Activated CD4-positive, alpha-beta T cell treated with anti-CD3 and anti-CD28 coated beads for 36 hours (primary cell): ENCODE measurements at places on chromosomes 1 and 21.

DNA sequence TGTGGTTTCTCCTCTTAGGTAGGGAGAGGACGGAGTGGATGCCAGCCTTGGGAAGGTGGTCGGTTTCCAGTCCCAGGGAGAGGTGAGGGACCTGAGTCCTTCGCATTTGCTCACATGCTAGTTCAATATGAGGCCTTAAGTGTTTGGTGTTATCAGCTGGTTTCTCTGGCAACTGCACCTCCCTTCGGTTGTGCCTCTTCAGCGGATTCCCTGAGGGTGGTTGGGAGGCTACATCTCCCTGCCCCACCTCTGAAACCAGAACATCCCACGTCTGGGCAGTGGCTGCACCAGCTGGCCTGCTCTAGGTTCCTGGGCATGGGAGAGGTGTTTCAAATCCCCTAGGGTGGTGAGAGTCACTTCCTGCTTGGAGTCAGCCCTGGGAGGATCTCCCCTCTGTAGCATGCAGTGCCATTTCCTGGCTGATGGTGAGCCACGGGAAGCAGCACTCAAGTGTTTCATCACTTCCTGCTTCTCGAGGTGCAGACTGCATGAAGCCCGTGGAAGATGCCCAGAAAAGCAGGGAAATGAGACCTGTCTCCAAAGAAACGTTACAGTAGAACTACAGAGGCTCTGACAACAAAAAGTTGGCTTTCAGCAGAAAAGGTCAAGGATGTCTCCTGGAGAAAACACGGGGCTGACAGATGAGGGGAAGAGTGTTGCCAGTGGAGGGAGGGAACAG lies 4.5 kb downstream of the TMEM125 start:
- H3K4me1 ChIP-seq = peaks cover 21% of the 10 kb centered on the region
- H3K4me3 ChIP-seq = peak overlapping the region; percentile 15
- H3K27me3 ChIP-seq = peaks cover 4% of the 10 kb centered on the region
- H3K27ac ChIP-seq = peak overlapping the region; percentile 94

GRCh38 chr1:47396671-47397196 lies 19.4 kb upstream of the FOXE3 start:
- no peaks in the 10 kb centered on the region for H3K36me3 ChIP-seq
- DNase-seq = no peak
- H3K27me3 ChIP-seq = peaks cover 12% of the 10 kb centered on the region
- no peak overlapping the region for H3K27ac ChIP-seq

GRCh38 chr1:173101589-173101988 lies 50.8 kb upstream of the TNFSF18 start:
- no peak for DNase-seq
- H3K36me3 ChIP-seq = no peaks in the 10 kb centered on the region
- no peak overlapping the region for H3K27ac ChIP-seq
- H3K4me3 ChIP-seq = no peak overlapping the region
- H3K27me3 ChIP-seq = no peaks in the 10 kb centered on the region

- H3K27me3 ChIP-seq = peaks cover 2% of the 10 kb centered on the region
- peak; percentile 40 for DNase-seq
- H3K36me3 ChIP-seq = no peaks in the 10 kb centered on the region
- H3K27ac ChIP-seq = no peak overlapping the region
- H3K4me1 ChIP-seq = no peaks in the 10 kb centered on the region
- no peak overlapping the region for H3K4me3 ChIP-seq
Measured at GRCh38 chr1:214823311-214824117, 220.5 kb downstream of the CENPF start.

DNA sequence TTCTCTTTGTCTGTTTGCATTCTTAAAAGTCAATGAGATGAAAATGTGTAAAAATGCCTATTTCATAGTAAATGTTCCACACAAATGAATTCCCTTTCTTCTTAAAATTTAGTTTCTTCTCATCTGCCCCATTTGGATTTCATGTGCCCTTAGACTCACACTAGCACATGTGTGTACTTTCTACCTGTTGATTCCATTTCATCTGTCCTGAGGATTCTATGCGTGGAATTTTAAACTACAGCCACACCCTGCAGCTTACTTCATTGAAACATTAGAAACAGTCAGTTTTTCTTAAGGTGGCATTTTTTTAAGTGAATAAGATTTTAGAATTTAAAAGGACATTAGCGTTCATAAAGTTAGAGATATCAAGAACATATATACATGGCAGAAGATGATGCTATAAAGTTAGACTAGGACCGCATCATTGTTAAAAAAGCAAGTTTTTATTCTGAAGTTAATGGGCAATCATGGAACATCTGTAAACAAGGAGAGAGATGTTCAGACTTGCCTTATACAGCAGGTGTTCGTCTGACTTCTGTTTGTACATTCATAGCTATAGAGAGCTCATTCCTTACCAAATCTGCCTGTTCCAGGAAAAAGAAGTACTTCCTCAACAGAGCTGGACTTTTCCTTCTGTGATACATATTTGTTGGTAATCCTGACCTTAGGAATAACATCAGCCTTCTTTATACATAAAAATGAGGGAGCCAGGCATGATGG lies 3.9 kb upstream of the TUT4 start:
- no peak for DNase-seq
- no peak overlapping the region for H3K4me3 ChIP-seq
- no peaks in the 10 kb centered on the region for H3K27me3 ChIP-seq
- no peaks in the 10 kb centered on the region for H3K36me3 ChIP-seq
- peaks cover 14% of the 10 kb centered on the region for H3K4me1 ChIP-seq
- H3K27ac ChIP-seq = no peak overlapping the region

- no peak overlapping the region for H3K4me3 ChIP-seq
- no peaks in the 10 kb centered on the region for H3K4me1 ChIP-seq
- H3K27ac ChIP-seq = no peak overlapping the region
- DNase-seq = no peak
- H3K36me3 ChIP-seq = no peaks in the 10 kb centered on the region
Measured at GRCh38 chr1:216902669-216903381, 179.6 kb upstream of the ESRRG start.

DNA sequence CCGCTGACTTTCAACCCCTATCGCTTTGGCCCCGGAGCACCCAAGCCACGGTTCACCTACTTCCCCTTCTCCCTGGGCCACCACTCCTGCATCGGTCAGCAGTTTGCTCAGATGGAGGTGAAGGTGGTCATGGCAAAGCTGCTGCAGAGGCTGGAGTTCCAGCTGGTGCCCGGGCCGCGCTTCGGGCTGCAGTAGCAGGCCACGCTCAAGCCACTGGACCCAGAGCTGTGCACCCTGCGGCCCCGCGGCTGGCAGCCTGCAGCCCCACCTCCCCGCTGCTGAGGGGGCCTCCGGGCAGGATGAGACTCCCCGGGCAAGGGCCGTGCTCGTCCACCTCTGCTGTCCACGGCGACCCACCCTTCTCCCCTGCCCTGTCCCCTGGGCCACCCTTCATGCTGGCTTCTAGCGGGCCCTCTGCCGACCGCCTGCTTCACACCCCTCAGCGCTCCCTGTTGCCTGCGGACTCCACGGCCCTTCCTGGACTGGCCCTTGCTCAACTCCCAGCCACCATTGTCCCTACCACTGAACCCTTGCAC lies 92.2 kb upstream of the TRABD2B start:
- no peak overlapping the region for H3K4me3 ChIP-seq
- DNase-seq = no peak
- H3K36me3 ChIP-seq = no peaks in the 10 kb centered on the region
- H3K27me3 ChIP-seq = peaks cover 33% of the 10 kb centered on the region
- no peak overlapping the region for H3K27ac ChIP-seq

GRCh38 chr1:93925206-93925605 lies 16.0 kb upstream of the GCLM start:
- H3K4me1 ChIP-seq = no peaks in the 10 kb centered on the region
- no peak overlapping the region for H3K27ac ChIP-seq
- no peak overlapping the region for H3K4me3 ChIP-seq
- no peaks in the 10 kb centered on the region for H3K36me3 ChIP-seq

- peaks cover 10% of the 10 kb centered on the region for H3K36me3 ChIP-seq
- no peaks in the 10 kb centered on the region for H3K4me1 ChIP-seq
- H3K27ac ChIP-seq = no peak overlapping the region
- DNase-seq = no peak
Measured at GRCh38 chr1:43997295-43997999, 6.0 kb downstream of the CCDC24 start.

DNA sequence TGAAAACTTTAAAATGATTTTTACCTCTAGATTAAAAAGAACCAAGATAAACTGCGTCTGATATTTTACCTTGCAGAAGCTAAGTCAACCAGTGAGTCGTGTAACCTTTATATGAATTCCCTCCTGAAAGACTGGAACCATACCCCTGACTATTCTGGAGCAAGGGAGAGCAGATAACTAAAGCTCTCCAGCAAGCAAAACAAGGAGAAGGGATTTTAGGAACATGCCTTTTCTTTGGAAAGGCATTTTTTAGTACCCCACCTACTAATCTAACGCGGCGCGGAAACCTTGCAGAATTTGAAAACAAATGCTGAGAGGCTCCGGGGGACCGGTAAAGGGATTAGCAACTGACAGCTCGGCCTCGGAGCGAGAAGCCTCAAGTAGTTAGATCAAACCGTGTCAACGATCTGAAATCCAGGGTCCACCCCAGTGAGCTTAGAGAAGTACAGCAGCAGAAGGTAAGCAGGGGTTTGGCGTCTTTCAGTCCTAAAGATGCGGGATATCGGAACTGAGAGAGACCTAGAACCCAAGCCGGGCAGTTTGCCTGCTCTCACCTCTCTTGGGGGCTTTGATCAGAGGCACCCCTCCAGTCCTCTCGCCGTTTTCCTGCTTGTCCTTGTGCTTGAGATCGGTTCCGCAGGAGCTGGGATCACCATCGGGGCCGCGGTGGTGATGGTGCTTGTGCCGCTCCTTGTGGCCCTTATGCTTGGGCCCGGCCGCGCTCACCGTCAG lies 954 bp downstream of the RSBN1 start:
- peaks cover 37% of the 10 kb centered on the region for H3K4me1 ChIP-seq
- peak overlapping the region; percentile 97 for H3K27ac ChIP-seq
- H3K36me3 ChIP-seq = peaks cover 23% of the 10 kb centered on the region
- peak overlapping the region; percentile 97 for H3K4me3 ChIP-seq
- DNase-seq = peak; percentile 58

DNA sequence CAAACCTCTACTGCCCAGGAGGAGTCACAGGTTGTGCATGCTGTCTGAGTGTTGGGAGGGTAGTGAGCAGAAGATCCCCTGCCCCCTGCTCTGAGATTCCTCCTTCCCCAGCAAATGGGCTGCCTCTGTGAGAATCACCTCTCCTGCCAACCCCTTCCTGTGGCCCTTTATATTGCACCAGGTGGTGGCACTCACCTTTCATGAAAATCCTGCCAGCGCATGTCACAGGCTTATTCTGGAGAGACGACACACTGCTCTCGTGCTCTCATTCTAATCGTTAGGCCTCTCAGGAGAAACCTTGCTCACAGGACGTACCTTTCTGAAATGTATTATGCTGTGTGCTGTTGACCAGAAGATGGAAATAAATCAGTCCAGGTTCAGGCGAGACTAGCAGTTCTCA lies 113.7 kb downstream of the RGL1 start:
- peaks cover 12% of the 10 kb centered on the region for H3K4me1 ChIP-seq
- no peaks in the 10 kb centered on the region for H3K27me3 ChIP-seq
- no peak overlapping the region for H3K4me3 ChIP-seq
- no peaks in the 10 kb centered on the region for H3K36me3 ChIP-seq
